ENCODE measurements at places on chromosomes 2 and 18.

GRCh38 chr2:137607722-137608318 is 356.5 kb upstream of the HNMT start:
- no peak for DNase-seq

DNA sequence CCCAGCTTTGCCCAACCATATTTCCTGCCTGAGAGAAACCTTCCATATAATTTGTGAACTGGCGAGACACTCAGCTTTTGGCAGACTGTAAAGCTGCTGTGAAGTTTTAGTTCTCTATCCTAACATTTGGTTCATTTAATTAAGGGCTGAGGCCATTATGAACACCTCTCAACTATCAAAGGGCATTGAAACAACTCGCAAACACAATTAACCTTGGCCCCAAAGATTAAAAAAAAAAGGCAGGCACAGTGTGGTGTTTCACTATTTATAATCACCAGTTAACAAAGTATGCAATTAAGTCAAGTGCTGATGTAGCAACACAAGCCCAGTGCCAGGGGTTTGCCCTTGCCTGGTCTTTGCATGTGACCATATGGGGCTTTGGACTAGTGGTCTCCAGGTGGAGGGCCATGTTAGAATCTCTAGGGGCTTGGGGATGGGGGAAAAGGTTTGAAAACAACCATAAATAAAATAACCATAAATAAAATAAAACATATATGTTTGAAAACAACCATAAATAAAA is 297.6 kb upstream of the SKOR2 start:
- no peak for DNase-seq

GRCh38 chr2:10497797-10498251 is 49.7 kb upstream of the ODC1 start:
- peak; percentile 51 for DNase-seq

DNA sequence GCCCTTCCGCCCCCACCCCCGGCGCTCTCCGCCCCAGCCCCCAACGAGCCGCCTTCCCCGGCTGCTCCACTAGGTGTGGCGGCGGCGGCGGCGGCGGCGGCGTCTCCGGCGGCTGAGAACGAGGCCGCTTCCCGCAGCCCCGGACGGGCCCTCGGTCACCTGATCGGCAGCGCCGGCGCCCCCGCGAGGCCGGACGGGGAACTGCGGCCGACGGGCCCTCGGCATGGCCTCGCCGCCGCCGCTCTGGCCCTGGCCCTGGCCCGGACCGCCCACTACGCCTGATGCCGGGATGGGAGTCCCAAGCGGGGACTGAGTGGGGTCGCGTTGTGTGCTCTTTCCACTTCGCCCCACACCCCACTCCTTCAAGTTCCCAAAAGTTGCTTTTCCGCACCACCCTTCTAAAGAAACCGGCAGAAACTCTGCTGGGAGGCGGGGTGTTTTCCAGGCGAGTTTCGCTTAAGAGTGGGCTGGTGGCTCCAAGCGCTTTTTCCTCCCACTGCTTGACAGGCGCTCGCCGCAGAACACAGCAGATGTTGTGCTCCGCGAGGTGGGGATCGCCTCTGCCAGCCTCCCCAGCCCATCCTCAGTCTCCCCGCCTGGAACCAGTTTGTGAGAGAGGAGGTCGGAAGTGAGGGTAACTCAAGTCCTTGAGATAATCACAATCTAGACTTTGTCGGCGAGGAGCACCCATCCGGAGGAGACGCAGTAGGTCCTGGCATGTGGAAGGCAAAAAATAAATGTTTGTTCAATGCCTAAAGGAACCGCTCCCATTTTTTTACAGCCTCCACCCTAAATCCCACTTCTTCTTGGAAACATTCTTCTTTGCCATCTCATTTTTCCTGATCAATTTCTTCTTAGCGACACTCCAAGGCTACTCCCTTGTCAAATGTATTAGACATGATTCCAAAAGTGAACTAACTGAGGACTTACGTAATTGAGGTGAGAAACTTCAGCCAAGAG is at the start of gene NCKAP1:
TSS of gene NCKAP1 (minus strand) at position 117 of the 960 bp plus-strand sequence. CDS start 358 bp downstream, outside the sequence.
- DNase-seq: peak; percentile 90

- no peak for DNase-seq
Observed at GRCh38 chr2:145760781-145761649, 1241.1 kb upstream of the ZEB2 start.

DNA sequence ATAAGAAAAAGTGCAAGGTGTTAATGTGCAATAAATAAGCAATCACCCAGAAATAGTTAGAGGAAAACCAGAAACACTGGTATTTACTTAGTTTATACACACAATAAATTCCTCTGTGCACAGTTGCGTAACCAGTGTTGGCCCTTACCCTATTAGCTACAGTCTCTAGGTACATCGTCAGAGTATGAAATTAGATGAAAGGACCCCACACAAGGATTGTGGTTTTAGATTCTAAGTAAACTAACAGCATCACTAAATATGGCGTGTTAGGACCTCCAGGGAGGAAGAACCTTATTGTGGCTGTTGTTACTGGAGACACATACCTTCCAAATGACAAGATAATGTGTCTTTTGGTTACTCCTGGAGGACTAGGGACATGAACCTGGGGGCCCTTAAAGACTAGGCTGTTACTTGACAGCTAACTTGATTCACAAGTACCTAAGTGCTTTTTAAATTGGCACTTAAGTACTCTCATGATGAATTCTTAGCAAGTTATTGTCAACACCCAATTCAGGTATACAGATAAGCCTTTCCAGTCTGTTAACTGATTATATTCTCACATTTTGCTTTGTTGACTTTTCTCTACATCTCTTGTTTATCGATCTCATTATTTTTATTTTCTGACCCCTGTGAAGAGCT is 115.3 kb downstream of the FEZ2 start:
- DNase-seq: no peak

DNA sequence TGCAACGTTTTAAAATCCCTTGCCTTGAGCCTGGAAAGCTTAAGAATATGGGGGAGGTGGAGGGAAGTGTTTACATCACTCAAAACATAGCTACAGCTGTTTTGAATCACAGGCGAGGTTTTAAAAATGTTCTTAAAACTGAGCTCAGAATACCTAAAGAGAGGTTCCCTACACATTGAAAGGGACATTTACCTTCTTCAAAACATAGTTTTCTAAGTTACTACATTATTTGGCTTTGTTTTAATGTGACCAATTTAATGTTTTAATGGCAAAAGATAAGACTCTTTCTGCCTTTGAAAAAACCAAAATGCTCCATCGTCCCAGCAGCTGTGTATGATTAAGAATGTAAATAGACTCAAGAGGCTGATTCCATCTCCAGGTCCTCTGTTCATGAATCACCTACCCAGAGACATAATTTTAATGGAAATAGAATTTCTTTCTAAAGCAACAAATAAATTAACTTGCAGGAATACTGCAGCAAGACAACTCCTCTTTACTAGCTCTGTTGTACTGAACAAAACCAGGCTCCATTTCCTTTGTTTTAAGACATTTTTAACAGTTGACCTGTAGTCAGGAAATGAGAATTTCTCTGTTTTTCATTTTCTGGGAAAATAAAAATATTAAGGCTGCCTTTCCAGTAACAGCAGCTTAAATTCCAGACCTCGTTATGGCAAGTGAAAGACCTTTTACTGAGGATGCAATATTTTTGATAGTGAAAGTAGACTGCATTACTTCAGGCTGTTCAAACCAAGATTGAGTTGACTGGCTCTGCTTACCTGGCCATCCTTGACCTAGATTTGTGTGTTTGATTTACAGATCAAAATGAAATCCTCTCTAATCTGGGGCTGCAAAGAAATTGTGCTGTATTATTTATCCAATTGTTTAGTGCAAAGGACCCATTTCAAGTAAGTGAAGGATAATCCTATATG is 33.7 kb upstream of the WDR75 start:
- DNase-seq: no peak

DNA sequence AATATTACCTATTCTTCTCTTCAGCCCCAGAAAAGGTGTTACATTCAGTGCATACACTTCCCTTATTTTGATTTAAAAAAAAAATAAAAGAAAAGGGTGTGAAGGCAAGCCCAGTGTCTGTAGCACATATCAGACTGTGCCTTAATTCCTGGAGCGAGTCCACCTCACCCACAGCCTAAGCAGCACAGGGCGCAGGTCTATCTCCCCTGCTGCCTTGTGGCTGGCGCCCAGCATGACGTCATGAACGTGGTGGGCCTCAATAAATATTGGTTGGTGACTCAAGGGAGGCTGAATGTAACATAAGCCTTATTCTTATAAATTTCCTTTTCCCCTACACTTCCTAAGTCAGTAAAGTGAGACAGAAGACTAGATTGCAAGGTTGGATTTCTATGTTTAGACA is 26.4 kb downstream of the ST3GAL5 start:
- DNase-seq: no peak

Data from stimulated activated CD4-positive, alpha-beta T cell treated with anti-CD3 and anti-CD28 coated beads, Interleukin-12 subunit alpha, Interleukin-12 subunit beta, amount 100 ng/mL, for 4 hours (primary cell).